ENCODE measurements at places on chromosomes 4 and X. TPM values are rescaled to one million over a fixed set of nuclear protein-coding genes. Genes with fewer than 3 reads are reported as not detected.
A peak's percentile ranks its signal among the peaks of the same experiment; 100 is the strongest.

GRCh38 chr4:54322818-54323417 is 93.8 kb downstream of the PDGFRA start:
- peak; percentile 58 for DNase-seq

DNA sequence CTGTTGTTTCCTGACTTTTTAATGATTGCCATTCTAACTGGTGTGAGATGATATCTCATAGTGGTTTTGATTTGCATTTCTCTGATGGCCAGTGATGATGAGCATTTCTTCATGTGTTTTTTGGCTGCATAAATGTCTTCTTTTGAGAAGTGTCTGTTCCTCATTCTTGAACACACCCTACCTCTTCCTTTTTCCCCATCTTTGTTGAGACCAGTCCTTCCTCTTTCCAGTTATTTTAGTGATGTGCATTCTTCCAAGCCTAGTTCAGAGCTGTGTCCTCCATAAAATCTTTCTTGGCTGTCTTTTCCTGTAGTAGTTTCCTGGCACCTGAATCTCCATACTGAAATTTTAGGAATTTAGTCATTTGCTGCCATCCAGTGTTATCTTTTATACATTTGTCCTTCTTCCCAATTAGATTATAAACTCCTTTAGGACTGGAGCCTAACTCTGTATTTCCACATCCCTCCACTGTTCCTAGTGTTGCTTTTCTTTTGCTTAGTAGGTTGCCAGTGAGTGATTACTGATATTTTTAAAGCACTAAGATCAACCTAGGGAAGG is 11.4 kb downstream of the FHIP1A start:
- DNase-seq: no peak

DNA sequence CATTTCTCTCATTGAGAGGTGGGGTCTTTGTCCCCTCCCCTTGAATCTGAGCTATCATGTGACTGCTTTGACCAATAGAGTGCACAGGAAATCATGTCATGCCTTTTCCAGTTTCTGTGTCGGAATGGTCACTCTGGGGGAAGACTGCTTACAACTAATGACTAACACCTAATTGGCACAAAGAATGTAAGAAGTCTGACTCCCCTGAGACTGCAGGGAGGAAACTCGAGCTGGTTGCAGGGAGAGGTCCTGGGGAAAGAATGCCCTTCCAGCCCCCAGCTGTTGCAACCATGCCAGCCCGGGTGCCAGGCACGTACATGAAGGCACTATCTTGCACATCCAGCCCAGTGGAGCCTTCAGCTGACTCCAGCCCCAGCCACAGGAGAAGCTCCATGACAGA is 254.2 kb downstream of the DHX15 start:
- DNase-seq: peak; percentile 14

- DNase-seq: no peak
Observed at GRCh38 chr4:42819863-42820514, 72.5 kb upstream of the GRXCR1 start.

- DNase-seq: no peak
Observed at GRCh38 chr4:151659601-151660364, 101.0 kb downstream of the GATB start.

GRCh38 chr4:110671679-110672078 is 48.8 kb upstream of the PITX2 start:
- no peak for DNase-seq

DNA sequence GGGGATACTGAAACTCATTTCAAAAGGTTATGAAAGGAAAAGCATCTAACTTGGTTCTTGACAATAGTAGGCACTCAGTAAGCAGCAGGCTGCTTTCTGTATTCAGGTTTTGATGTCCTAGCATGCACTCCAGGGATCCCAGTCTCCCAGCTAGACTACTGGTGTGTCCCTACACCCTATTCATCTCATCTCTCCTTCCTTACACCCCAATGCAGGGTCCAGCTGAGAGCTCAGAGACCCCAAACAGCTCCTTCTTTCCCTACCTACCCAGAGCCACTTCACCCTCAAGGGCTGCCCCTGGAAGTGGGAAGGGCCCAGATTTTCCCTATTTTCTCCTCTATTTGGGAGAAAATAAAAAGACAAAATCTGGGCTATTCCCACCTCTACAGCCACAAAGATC is 1.6 kb upstream of the EFNB1 start:
- DNase-seq: no peak

GRCh38 chr4:84176016-84176415 is 323.1 kb downstream of the NKX6-1 start:
- no peak for DNase-seq

GRCh38 chr4:27129871-27130366 is 269.3 kb downstream of the STIM2 start:
- no peak for DNase-seq

DNA sequence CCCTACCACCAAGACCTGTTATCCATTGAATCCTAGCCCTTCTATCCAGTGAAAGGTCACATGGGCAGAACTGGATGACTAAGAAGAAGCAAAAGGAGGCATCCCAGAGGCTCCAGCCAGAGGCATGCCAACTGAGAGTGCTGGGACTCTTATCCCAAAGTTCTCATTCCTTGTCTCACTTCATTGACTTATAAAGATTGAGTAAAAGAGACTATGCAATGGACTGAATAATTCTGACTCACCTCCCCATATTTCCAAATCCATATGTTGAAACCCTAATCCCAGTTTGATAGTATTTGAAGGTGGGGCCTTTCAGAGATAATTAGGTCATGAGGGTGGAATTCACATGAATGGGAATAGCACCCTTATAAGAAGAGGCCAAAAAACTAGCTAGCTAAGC is 131.4 kb downstream of the COL25A1 start:
- peak; percentile 85 for DNase-seq

- peak; percentile 93 for DNase-seq
Observed at GRCh38 chr4:177128306-177128705, 181.4 kb upstream of the NEIL3 start.

- DNase-seq: no peak
Observed at GRCh38 chr4:69610484-69610883, 29.0 kb downstream of the UGT2A2 start.

GRCh38 chr4:81130569-81130968 is 84.5 kb downstream of the PRKG2 start:
- DNase-seq: no peak

DNA sequence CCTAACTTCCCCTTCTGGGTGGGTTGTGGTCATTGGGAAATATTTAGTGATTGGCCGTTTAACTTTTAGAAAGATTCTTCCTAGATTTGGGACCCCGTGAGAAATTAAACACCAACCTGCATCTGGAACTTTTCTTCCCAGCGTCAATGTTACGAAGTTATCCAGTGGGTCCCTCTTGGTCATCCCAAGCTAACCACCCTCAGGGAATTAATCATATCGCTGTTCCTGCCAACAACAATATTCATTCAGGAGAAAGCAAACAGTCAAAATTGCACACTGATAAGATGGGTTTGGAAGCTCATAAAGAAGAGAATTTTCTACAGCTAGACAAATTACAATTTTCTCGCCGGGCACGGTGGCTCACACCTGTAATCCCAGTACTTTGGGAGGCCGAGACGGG is 121.2 kb upstream of the STX18 start:
- DNase-seq: no peak

- DNase-seq: no peak
Observed at GRCh38 chr4:22476011-22476410, 39.9 kb downstream of the ADGRA3 start.

DNA sequence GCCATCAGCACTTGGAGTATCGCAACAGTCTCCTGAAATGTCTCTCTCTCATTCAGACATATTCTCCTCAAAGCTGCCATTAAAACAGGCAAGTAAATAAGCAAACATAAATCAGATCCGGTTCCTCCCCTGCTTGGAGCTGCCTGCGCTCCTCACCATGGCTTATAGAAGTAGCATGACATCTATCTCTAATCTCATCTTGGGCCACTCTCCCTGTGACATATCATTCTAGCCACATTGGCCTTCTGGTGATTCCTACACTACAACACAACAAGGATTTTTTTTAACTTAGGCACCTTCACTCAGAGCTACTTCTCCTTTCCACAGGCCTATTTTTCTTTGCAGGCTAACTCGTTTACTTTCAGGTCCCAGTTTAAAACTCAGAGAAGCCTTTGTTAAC is 387.9 kb downstream of the ARHGAP24 start:
- DNase-seq: no peak

DNA sequence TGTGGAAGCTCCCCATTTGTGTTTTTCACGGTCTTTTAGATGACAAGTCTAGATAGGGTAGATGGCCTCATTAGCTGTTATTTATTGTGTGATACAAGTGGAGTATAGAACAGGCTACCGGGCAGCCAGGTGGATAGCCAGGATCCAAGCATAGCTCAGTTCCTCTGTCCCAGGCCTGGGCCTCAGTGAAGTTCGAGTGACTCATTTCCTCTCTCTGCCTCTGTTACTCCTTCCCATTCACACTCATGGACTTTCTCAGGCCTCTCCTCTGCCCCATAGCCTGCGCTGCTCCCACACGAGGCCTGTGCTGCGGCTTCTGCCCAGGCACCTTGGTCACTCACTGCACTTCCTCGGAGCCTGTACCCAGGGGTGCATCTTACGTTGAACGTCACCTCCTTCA is 54.5 kb downstream of the TENM3 start:
- DNase-seq: no peak

DNA sequence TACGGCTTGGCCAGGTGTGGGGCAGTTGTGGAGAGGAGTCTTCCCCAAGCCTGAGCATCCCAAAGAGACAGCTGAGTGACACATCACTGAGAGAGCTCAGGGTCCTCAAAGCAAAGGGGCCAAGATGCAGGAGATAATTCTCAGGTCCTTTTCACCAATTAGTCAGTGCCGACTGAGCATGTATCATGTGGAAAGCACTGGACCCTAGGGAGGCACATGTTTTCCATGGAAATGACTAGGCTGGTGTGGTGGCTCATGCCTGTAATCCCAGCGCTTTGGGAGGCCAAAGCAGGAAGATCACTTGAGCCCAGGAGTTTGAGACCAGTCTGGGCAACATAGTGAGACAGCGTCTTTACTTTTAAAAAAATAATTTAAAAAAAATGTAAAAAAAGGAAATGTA is 67.3 kb upstream of the PRPS1 start:
- DNase-seq: no peak

GRCh38 chrX:136577552-136577951 is 45.5 kb downstream of the VGLL1 start:
- DNase-seq: peak; percentile 39

GRCh38 chr4:148078061-148078460 is 346.2 kb downstream of the ARHGAP10 start:
- no peak for DNase-seq

- peak; percentile 88 for DNase-seq
Observed at GRCh38 chrX:123087326-123087725, 96.8 kb upstream of the GRIA3 start.

GRCh38 chr4:26323821-26324220 is 3.0 kb downstream of the RBPJ start:
- no peak for DNase-seq

- no peak for DNase-seq
Observed at GRCh38 chr4:138656990-138657389, 358.6 kb upstream of the NOCT start.

- DNase-seq: peak; percentile 54
Observed at GRCh38 chrX:46251755-46252154, 293.5 kb downstream of the ZNF674 start.

DNA sequence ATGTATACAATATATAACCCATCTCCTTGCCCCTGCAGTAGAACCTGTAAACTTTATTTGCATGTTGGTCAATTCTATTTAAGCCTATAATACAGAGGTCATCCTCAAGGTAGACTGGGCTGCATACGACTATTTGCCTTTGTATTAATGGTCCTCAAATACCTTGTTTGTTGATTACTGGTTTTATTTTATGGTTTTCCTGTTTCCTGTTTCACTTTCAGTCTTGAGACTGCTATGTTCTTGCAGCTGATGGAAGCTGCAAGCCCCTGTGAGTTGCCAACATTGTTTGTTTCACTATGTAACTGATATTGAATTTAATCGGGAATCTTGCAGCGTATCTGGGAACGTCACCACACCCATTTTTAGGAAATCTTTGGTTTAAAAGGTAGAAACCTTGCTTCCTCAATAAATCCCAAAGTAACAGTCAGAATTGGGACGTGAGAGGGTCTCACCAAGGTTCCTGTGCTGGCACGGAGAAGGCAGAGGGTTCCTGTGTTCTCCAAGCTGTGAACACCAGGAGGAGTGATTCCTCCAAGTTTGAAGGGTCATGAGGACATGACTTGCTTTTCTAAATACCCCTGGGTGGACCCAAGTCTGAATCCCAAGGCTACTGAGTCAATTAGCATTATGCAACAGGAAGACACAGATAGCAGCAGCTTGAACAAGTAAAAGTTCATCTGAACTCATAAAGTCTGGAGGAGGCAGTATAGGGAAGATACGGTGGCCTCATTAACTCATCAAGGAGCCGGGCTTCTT is 110.6 kb upstream of the PNPLA4 start:
- peak; percentile 36 for DNase-seq

DNA sequence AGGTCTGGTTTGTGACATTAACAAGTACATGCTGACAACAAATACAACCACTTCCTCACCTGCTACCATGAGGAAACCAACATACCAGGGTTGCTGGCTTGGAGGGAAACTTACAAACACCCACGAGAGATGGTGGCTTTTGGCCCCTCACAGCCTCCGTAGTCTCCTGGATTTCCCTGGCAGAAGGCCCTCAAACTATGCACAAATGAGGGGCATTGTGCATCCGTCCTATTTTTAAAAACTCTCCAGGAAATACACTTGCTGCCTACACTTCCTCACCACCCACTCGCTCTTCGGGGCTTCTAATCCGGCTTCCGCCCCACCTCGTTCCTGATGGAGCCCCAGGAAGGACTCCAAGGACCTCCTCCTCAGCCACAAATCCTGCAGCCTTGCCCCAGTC is 355.0 kb upstream of the GATB start:
- no peak for DNase-seq

GRCh38 chr4:74570095-74570494 is 125.2 kb downstream of the AREG start:
- no peak for DNase-seq

DNA sequence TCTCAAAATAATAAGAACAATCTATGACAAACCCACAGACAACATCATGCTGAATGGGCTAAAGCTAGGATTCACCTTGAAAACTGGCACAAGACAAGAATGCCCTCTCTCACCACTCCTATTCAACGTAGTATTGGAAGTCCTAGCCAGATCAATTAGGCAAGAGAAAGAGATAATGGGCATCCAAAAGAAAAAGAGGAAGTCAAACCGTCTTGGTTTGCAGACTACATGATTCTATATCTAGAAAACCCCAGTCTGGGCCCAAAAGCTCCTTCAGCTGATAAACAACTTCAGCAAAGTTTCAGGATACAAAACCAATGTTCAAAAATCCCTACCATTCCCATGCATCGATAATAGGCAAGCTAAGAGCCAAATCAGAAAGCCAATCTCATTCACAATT is 59.0 kb downstream of the CHM start:
- DNase-seq: no peak

The GRID2 gene
- total RNA-seq: not detected

The PLCXD1 gene
- 9.3 TPM for total RNA-seq

The COL4A5 gene
- total RNA-seq: 63.1 TPM

The MAGEA10 gene
- total RNA-seq: not detected

The CSAG1 gene
- total RNA-seq: not detected

The CCNB3 gene
- total RNA-seq: under 0.01 TPM

The ARHGAP36 gene
- not detected for total RNA-seq

The ATP2B3 gene
- total RNA-seq: not detected

The IL13RA2 gene
- 15.4 TPM for total RNA-seq

The SHISA3 gene
- not detected for total RNA-seq

The IGSF1 gene
- not detected for total RNA-seq

The MAGEB10 gene
- total RNA-seq: not detected
